ENCODE measurements at places on chromosomes 6 and 20.

DNA sequence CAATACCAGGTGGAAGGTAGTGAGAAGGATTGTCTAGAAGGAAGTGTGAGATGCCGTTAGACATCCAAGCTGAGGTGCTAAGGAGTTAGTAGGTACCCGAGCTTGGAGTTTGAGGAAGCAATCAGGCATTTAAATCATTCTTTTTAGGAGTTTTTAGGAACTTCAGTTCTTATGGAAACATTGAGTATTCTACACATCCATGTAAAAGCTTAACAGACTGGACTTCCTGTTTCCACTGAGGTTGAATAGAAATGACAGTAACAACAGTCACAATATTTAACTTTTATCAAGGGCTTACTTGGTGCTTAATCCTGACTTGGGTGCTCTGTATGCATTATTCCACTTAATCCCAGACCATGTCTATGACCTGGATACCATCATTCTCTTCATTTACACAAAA, 136.4 kb downstream of the UST start:
- DNase-seq = no peak

- DNase-seq = no peak
Measured at GRCh38 chr6:150865043-150865405, 478 bp upstream of the MTHFD1L start.

DNA sequence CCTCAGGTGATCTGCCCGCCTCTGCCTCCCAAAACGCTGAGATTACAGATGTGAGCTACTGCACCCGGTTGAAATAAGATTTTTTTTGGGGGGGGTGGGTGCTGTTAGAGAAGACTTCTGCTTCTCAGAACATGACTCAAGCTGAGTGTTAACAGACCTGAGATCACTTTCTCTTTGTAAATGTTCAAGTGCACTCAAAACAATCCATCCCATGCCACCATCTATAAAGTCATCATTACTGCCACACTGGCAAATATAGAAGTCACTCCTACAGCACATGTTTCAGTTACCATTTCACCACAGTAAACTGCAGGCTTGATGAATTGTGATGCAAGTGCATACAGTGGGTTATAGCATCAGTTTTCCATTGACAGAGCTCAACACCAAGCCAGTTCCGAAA, 9.0 kb downstream of the VPS16 start:
- DNase-seq = no peak

DNA sequence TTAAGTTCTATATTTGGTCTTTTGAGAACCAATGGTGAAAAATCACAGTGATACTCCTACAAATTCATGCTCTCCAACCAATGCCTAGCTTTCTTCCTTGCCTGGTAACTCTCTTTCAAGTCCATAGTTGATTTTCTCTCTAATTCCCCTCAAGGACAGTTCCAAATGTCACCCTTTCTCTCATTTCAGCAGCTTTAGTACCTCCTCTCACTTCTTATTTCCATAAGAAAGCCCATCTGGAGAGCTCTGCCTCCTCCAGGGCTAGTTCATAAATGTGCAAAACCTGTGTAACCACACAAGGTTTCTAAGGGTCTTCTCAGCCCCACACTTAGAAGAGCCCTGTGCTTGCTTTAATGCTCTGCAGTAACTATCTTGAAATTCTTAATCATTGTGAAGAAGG, 155.4 kb upstream of the PLCB4 start:
- no peak for DNase-seq

- no peak for DNase-seq
Measured at GRCh38 chr6:75167325-75167724, 38.5 kb downstream of the COL12A1 start.

DNA sequence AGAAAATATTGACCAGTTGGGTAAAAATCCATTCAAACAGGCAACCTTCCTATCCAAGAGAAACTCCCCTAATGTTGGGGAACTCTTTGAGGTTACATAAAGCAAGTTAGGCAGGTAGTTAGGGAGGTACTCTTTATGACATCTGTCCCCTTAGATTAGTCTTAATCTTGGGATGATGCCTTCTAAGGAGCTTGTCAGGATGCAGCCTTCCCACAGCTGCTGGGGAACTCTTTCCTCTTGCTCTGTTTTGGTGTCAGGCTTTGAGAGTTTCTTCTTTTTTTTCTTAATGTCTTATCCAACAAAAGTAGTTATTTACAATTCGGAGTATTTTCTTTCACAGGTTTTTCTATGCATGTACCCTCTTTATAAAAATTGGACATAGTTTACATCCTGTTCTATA, 194.8 kb downstream of the CDKAL1 start:
- DNase-seq = no peak

Measured in CD4-positive, alpha-beta T cell (primary cell).